ENCODE measurements at places on chromosomes 13 and 19. TPM values are rescaled to one million over a fixed set of nuclear protein-coding genes. Genes with fewer than 3 reads are reported as not detected.

Gene CNN1
- total RNA-seq = not detected

Gene CCDC106
- total RNA-seq = 0.99 TPM

Gene ZNF420
- total RNA-seq = 8.2 TPM

Gene CRX
- not detected for total RNA-seq

Gene ATP4B
- not detected for total RNA-seq

Gene CEACAM21
- total RNA-seq = 43.8 TPM

Gene NCCRP1
- not detected for total RNA-seq

Gene GPR183
- 206 TPM for total RNA-seq

Gene S1PR4
- 159 TPM for total RNA-seq

Measured in CD4-positive, CD25-positive, alpha-beta regulatory T cell (primary cell).